ENCODE measurements at places on chromosomes 4 and X. TPM values are rescaled to one million over a fixed set of nuclear protein-coding genes. Genes with fewer than 3 reads are reported as not detected.

The EVC2 gene
- 5.5 TPM for total RNA-seq

The COX7B2 gene
- not detected for total RNA-seq

- no peak for DNase-seq
Observed at GRCh38 chr4:139175646-139176301, 1.2 kb downstream of the ELF2 start.

The MTM1 gene
- total RNA-seq, result 15.5 TPM

- DNase-seq, result peak; percentile 26
Observed at GRCh38 chr4:176387571-176387970, 67.8 kb downstream of the SPCS3 start.

GRCh38 chrX:53440621-53441517 lies 6.7 kb upstream of the HSD17B10 start:
- DNase-seq, result peak; percentile 65

The CDS1 gene
- 4.7 TPM for total RNA-seq

DNA sequence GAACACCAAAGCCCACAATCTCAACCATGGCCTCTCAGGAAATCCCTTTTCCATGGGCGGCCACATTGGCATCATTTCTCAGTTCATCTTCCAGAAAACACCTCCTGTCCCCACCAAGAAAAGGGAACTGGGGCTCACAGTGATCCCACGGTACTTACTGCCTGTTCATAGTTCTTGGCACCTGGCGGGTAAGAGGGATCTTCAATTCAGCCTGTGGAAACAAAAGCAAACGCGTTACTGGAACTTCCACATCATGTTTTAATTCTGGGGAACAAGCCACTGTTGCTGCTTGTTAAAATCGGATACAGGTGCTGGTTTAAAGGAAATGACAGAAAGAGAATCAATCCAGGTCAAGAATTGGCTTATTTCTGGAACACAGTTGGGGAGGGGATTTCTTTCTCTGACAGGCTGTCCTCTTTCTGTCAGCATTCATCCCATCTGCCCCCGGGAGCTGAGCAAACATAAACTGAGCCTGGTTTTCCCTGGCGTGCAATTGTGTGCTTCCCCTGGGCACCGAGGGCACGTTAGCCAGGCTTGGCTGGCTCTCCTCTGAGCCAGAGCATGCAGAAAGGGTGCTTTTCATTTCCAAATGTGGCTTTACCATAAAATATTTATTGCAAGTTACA lies 16.8 kb downstream of the CLNK start:
- DNase-seq, result no peak

GRCh38 chrX:48540028-48540375 lies 488 bp downstream of the TBC1D25 start:
- no peak for DNase-seq

DNA sequence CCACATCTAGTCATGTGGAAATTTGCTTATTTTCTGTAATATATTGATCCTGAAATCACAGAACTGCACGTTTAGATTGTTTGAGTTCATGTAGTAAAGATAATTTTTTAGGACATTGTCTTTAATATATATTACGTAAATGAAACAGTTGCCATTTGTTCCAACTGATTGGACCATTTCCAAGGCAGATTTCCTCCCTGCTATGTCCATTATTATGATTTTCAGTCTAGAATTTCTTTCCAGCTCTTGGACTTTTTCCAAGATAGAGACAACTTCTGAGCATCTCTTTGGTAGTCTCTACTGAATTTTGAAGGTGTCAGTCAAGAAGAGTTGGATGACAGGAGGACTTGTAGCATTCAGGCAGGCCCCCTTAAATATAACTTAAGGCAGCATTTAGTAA lies 94.6 kb downstream of the STIM2 start:
- no peak for DNase-seq

DNA sequence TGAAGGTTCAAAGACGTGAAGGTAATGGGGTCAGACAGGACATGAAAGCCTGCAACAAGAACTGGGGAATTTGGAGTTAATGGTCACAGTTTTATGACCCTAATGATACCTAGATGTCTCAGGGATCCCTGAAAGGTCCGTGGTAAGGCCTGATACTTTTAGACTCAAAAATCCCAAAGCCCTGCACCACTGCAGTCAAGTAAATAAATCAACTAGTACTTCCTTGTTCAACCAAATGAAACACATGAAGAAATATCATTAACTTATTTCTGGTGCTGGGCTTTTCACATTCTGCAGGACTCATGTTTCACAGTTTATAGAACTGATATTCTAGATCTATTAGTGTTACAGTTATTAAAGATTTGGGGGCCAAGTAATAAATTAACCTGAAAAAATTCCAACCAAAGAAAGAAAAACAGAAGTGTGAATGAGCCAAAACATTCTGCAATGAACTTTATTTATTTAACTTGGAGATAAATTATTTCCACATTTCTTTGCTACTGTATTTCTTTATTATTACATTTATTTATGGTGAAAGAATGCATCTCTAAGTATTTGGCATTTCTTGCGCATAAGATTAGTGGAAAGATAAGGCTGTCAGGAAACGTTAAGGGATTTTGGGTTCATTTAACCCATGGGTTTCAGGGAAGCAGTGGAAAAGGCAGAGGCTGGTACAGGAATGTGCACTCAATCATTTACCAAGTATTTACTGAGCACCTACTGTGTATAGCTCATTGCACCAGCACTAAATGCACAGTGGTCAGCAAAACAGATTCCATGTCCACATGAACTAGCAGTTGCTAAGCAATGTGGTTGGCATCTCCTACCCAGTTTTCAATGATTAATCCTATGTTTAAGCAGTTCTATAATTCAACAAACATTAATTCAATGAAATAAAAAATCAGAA lies 8.7 kb downstream of the WDFY3 start:
- peak; percentile 34 for DNase-seq

GRCh38 chr4:185358959-185359358 lies 36.8 kb downstream of the LRP2BP start:
- peak; percentile 65 for DNase-seq

The MXD4 gene
- 19.2 TPM for total RNA-seq

The GC gene
- not detected for total RNA-seq

The ZXDB gene
- 9.1 TPM for total RNA-seq

GRCh38 chrX:1725472-1725871 lies 110.6 kb downstream of the ASMT start:
- no peak for DNase-seq

DNA sequence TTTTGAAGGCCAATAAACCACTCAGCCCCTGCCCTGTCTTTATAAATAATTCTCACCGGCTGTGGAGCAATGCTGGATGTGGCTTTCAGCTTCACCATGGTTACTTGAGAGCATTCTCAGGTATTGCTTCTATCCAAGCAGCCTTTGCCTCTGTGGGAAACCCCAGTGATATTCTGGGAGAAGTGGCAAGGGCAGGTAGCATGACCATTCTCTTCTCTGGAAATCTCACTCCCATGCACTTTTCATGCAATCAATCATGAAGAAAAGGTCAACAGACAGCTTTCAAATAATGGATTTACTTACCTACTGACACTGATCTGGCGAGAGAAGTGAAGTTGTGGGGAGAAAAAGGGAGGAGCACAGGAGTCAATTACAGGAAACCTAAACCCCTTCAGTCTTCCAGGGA lies 49.5 kb downstream of the UNC5C start:
- DNase-seq, result peak; percentile 27

- no peak for DNase-seq
Observed at GRCh38 chrX:149848855-149849254, 32.1 kb upstream of the MAGEA8 start.

GRCh38 chrX:43741843-43742573 lies 85.9 kb downstream of the MAOA start:
- peak; percentile 23 for DNase-seq

The CD40LG gene
- total RNA-seq, result not detected

DNA sequence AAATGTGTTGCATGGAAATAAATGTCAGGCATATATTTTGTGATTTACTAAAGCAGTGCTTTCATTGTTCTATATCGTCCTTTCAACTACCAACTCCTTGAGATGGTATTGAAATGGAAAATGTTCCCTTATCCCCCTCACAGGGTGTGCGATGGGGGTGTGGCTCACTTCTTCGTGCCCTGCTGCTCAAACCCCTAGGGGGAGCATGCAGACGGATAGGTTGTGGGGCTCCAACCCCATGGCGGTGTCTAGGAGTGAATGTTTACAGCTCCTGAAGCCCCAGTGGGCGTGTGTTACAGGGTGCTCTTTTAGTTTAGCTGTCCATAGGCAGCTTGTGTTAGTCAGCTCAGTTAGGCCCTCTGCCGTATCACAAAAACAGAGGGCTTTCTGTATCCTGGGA lies 287.7 kb upstream of the EMCN start:
- no peak for DNase-seq

DNA sequence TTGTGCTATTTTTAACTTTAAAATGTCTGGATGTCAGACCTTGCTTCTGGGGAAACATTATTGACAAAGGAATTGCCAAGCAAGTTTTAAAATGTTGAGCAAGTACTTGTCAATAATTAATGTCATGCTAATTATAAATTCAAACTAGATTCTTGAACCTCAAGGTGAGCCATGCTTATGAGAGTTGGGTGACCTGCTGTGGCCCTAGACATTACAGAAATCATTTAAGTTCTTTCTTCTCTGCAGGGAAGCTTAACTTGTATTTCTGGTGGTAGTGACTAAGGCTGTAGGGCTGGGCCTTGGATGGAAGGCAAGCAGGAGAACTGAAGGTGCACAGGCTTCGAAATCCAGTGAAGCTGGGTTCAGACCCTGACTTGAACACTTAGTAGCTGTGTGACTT lies 14.8 kb upstream of the UCHL1 start:
- no peak for DNase-seq

GRCh38 chr4:37922328-37922727 lies 31.4 kb downstream of the TBC1D1 start:
- DNase-seq, result peak; percentile 79

GRCh38 chrX:76366972-76367371 lies 60.5 kb upstream of the MAGEE1 start:
- no peak for DNase-seq

DNA sequence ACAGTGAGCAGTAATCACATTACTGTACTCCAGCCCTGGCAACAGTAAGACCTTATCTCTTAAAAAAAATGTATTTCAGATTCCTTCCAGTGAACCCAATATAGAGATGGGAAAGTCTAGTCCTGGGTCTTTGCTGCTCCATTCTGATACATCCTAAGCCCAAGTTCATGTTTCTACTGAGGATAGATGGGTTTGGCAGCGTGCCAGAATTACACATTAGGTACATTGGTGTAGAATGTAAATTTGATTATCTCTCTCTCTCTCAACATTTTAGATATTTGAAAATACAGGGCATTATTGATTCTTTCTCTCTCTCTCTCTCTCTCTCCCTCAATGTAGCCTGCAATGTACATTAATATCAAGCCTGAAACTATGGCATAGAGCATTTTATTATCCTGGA lies 43.5 kb upstream of the ZNF330 start:
- no peak for DNase-seq

The PAGE2 gene
- total RNA-seq, result not detected

GRCh38 chr4:15833801-15834200 lies 55.7 kb downstream of the CD38 start:
- no peak for DNase-seq

DNA sequence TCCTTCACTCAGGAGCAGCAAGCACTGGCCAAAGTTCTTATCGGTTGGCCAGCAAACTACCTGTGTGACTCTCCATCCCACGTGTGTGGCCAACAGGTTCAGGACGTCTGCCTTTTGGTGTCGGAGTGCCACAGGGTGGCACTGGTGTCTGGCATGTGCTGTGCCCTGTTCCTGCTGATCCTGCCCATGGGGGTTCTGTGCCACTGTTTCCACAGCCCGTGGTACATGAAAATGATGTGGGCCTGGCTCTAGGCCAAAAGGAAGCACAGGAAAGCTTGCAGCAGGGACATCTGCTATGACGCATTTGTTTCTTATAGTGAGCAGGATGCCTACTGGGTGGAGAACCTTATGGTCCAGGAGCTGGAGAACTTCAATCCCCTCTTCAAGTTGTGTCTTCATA lies 4.6 kb upstream of the TLR2 start:
- no peak for DNase-seq

GRCh38 chrX:255923-256331 lies 25.3 kb upstream of the PLCXD1 start:
- no peak for DNase-seq

The IL2 gene
- not detected for total RNA-seq

DNA sequence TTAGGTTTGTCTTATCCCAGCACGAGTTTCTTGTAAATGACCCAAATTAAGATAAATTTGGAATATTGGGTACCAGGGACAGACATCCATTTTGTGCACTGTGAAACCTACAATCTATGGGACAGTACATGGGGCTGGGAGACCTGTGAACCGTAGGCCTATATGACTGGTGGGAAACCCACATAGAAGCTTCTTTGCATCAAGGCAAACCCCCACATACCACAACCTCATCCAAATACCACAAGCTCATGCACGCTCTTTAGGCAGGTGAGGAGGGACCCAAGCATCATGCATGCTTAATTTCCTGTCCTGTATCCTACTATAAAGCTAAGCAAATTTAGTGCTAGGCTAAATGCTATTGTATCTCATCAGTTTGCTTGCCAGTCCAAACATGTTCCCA lies 47.8 kb downstream of the NIPAL1 start:
- DNase-seq, result no peak

- no peak for DNase-seq
Observed at GRCh38 chrX:134745636-134746409, 87.6 kb upstream of the PLAC1 start.

DNA sequence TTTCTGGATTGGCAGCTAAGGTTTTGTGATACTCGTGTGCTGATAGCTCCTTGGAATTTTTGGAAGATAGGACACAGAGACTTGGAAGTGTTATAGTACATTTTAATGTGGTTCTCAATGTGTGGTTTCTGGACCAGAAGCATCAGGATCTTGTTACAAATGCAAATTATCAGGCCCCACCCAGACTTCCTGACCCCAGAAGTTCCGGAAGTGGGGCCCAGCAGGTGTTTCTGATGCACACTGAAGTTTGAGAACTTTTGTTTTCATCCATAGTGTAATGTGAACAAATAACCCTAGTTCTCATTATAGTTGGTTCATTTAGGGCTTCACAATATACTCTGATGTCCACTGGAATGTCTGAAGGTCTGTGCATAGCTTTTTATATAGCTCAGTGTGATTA lies 49.6 kb downstream of the LAMP2 start:
- no peak for DNase-seq

- DNase-seq, result no peak
Observed at GRCh38 chrX:23435108-23435507, 100.5 kb downstream of the PTCHD1 start.

The SMIM31 gene
- not detected for total RNA-seq

Measured in M059J (cell line).